Activated CD8-positive, alpha-beta memory T cell treated with anti-CD3 and anti-CD28 coated beads for 4 hours (primary cell): ENCODE measurements at places on chromosomes 12 and 14.

DNA sequence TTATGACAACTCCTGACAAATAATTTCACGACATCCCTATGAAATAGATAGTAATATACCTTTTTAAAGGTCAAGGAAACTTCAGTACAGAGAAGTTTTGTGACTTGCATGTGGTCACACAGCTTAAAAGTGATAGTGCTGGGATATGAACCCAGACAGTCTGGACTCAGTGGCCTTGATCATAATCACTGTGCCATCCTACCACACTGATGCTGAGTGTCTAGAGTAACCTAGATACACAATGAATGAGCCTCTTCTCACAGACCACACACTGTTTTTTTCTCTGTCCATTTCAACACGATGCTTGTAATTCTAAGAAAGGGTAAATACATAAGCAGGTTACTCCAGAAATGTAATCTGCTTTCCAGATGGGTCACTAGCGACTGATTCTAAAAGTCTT, 88.2 kb downstream of the SYNE2 start:
- DNase-seq = no peak

- DNase-seq = no peak
These were observed 16.6 kb downstream of the ACTR10 start for GRCh38 chr14:58216544-58216943.

- peak; percentile 67 for DNase-seq
These were observed 446 bp upstream of the SPATS2 start for GRCh38 chr12:49366652-49367380.

DNA sequence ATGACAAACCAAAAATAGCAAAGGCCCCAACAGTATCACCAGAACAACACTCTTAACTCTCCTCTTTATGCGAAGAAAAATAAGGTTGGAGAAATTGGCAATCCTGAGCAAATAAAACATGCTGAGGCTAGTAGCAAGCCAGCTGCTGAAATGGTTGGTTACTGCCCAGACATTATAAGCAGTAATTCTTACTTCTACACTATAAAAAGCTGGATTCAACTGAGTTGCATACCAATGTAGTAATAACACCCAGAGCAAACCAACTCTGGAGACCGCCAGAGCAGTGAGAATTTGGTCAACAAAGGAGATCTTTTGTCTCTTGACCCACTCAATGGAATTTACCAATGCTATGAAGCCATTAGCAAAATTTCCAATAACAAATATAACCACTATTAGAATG, 628 bp downstream of the TAS2R30 start:
- DNase-seq = no peak

DNA sequence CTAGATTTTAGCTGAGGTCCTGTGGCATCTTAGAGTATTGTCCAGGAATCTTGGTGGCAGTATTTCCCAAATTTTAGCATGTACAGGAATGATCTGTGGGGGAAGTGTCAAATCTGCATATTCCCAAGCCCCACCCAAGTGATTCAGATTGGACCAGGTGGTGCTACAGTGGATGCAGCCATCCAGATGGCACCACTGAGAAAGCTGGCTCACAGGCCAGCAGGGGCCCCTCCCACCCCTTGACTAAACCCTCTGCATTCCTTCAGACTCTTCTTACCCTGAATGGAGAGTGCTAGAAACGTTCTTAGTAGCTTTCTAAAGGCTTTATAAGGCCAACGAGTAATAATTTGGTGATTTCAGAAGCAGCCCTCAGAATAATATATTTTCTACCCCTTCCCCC, 255.2 kb downstream of the NRXN3 start:
- DNase-seq = no peak

DNA sequence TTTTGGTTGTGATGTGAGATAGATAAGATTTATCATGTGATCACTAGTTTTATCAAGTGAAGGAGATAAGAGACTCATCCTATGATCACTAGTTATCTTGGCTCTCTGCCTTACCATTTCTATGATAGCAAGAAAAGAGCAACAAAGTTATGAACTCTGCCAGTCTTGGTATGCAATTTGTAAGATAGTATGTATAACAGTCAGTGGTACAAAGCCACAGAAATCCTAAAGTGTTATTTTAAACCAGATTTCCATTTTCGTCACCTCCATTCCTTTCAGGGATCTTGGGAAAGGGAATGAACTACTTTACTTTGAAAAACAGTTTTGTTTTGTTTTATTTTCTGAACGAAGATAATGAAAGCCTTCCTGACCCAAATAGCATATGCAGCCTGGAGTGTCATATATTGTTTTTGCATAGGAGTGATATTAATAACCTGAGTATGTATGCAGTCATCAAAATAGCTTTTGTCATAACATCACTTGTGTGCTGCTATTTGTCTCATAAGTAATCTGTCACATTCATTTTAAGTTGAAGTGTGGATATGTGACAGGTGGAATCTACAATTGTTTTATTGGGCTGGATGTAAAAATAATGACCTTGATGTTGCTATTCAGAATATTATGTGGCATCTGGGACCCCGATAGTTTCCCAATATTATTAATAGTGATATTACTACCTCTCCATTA, 35.0 kb downstream of the FLRT2 start:
- no peak for DNase-seq

DNA sequence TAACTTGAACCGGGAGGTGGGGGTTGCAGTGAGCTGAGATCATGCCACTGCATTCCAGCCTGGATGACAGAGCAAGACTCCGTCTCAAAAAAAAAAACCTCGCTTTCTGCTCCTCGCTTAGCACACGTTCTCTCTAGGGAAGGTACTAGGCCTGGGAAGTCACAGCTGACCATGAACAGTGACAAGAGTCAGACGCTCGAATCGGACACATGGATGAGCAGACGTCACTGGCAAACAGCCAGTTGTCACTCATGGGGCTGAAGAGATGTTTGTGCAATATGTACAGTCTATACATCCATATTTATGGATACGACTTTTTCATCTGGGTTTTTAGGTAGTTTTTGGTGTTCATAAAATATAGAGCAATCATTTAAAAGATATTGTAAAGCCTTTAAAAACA, 19.4 kb downstream of the TCHP start:
- DNase-seq = no peak

DNA sequence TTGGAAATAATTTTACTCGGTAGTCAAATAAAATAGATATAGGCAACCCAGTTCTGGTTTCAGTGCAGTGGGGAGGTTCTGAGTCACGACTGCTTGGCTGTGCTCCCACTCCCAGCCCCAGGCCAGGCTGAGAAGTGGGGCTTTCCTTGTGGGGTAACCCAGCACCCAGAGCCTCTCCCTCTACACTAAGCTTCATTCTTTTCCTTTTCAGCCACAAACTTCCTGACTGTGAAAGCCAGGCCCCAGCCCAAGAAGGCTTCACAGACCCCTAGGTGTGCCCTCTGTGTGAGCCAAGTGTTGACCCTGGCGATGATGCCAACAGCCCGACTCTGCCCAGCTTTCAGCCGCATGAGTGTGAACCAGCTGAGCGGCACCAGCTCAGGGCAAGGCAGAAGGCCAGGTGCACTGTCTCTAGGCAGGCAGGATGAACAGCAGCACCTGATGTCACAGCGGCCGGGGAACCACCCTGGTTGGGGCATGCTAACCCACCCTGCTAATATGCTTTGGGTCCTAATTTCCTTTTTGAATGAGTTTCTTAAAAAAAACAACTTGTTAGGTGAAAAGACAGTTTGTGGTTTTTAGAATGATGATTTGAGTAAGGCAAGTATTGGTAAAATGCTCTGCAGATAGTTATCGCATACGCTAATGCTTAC, 42.2 kb upstream of the ATP23 start:
- peak; percentile 65 for DNase-seq

DNA sequence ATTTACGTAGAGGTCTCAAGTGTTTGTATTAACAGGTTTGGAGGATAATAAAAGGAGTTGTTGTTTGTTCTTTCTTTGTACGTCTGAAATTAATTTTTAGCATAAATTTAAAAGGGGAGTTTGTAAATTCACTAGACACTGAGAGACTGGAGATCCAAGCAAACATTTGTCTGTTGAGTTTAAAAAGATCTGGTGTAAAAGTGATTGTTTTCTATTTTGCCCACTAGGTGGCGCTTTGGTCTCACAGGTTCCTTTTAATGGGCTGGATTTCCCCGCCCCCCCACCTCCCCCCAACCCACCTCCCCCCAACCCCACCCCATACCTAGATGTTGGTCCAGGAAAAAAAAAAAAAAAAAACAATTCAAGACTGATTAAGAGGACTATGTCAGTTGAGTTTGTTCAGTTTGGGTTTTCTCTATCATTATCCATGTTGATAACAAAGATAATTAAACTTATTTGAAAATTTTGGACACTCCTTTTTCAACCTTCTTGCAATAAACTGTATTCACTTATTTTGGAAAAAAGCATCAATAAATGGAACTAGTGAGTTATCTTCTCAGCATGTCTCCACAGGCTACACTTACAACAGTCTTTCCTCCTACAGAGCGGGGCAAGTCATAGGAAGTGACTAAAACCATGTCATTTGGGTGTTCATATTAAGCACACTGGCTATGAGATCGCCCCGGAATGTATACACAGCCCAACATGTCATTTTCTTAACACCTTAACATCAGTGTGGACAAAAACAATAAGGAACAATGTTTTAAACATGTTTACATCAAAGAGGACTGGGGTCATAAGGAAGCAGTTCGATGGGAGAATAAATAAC, 841.1 kb downstream of the NRXN3 start:
- DNase-seq = no peak

DNA sequence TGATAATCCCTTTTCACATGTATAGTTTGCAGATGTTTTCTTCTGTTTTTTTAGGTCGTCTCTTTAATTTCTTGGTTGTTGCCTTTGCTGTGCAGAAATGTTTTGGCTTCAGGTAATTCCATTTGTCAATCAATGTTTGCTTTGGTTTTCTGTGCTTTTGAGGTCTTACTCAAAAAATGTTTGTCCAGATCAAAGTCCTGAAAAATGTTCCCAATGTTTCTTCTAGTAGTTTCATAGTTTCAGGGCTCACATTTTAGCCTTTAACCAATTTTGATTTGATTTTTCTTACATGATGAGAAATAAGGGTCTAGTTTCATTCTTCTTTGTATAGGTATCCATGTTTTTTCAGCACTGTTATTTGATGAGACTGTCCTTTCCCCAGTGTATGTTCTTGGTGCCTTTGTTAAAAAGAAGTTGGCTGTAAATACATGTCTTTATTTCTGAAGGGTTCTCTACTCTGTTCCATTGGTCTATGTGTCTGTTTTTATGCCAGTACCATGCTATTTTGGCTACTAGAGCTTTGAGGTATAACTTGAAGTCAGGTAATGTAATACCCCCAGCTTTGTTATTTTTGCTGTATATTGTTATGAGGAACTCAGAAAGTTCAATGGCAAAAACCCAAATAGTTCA, 578.7 kb upstream of the SEL1L start:
- DNase-seq = no peak

GRCh38 chr12:19058235-19059021, 71.1 kb upstream of the PLEKHA5 start:
- no peak for DNase-seq

- peak; percentile 2 for DNase-seq
These were observed 491 bp downstream of the WDR20 start for GRCh38 chr14:102140027-102140749.

DNA sequence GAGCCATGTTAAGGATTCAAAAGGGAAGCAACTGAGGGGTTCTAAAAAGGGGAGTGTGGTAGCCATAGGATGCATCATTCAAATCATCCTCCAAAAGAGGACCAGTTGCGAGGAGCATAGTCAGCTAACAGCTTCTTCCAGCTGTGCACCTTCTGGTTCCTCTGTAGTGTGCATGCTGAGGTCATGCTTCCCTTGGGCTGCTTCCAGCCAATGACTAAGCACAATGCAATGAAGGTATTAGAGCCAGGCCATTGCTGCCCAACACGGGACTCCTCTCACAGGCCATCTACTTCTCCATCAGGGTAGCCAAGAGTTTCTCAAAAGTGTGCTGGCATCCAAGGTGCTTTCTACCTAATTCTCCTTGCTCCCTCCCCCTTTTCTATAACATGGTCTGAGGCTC, 69.2 kb upstream of the ARID2 start:
- no peak for DNase-seq
